ENCODE measurements at places on chromosomes 7 and 10.

DNA sequence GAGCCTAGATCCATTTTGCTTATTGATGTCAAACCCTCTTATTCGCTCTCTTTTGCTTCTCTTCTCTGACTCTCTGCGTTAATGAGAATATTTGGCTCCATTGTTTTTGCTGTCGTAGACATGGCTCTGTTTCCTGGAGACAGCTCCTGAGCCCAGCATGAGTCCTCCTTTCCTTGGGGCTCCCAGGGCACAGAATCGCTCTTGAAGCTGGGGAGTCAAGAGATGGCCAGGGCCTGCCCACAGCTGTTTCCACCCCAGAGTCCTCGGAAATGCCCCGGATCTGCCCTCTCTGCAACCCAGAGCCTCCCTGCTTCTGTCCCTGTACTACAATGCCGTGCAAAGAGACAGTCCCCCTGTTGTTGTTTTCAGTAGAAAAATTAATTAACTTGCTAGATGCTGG lies 566.7 kb upstream of the FOXK1 start:
- no peak for DNase-seq

DNA sequence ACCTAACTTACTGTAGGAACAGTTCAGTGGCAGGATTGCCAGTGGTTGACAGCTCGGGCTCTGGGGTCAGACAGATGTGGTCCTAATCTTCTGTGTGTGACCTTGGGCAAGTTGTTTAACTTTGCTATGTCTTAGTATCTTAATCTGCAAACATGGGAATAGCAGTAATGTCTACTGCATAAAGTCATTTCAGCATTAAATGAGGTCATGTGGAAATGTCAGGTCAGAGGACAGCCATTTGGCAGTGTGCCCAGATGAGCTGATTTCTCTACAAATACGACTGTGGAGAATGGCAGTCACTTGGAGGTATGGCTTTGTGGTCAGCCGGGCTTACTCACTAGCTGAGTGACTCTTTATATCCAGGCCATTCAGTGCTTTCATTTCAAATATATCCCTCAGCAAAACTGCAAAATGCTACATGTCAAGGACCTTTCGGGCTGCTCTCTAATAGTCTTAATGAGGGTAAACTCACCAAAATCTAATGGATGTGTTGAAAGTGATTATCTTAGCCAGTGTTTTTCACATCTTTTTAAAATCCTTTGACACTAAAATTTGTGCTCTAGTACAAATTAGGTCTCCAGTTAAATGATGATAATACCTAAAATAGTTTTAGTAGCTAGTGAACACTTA lies 171.4 kb downstream of the ST7 start:
- peak; percentile 62 for DNase-seq

DNA sequence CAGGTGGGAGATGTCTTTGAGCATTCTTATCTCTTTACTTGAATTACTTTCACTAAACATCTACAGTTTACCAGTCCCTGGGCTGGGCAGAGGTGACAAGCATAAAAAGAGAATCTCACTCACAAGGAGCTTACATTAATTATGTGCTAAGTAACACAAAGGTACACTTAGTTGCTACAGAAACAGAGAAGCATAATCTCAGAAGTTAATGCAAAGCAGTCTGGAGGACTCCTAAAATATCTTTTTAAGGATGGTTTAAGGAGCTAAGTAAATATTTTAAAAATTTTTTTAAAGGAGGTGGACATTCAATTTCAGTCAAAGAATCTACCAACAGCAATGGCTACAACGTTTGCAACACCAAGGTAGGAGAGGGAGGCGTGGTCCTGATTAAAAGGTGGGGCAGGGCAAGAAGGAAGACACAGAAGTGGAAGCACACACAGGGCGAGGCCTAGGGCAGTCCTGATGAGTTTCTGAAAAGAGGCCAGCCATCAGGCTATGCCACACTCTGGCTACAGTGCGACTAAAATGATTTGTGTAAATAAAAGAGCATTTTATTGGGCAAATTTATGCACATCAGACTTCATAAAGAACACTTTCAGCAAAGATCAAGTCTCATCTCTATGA lies 5.3 kb downstream of the LARP4B start:
- no peak for DNase-seq

GRCh38 chr7:96527133-96527827 lies 182.4 kb downstream of the SEM1 start:
- DNase-seq = no peak

- DNase-seq = no peak
These were observed 1.0 kb downstream of the TNS3 start for GRCh38 chr7:47580811-47581331.

DNA sequence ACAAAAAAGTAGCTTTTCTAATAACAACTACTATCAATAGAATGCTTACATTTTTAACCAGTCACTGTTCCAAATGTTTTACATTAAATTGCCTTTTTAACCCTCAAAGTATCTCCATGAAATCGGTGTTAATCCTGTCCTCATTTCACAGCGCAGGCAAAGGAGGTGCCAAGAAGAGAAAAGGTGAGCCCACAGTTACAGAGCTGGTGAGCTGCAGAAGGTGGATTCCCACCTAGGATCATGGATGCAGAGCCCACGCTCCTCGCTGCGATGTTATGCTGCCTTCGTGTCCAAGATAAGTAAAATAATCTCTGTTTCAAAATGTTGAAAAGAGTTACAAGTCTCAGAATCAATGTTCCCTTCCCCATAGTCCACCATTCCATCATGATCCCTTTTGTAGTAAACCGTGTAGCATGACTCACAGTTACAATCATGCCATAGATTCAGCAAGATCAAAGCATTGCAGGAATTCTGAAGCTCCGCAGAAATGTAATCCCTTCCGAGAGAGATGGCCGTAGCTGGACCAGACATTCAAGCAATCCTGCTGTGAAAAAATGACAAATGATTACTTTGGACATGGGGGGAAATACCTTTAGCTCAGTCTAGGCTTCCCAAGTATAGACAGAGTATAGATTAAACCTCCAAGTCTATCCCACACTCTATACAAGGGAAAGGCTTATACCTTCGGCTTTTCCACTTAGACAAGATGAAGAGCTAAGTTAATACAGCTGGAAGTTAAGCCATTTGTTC lies 394.7 kb upstream of the AKR1E2 start:
- no peak for DNase-seq

- peak; percentile 82 for DNase-seq
These were observed 40.0 kb downstream of the GOLGA7B start for GRCh38 chr10:97889461-97890265.

GRCh38 chr7:1939434-1940401 lies 269.6 kb downstream of the ELFN1 start:
- peak; percentile 68 for DNase-seq

- DNase-seq = no peak
These were observed 1.1 kb downstream of the SP4 start for GRCh38 chr7:21429021-21429420.

DNA sequence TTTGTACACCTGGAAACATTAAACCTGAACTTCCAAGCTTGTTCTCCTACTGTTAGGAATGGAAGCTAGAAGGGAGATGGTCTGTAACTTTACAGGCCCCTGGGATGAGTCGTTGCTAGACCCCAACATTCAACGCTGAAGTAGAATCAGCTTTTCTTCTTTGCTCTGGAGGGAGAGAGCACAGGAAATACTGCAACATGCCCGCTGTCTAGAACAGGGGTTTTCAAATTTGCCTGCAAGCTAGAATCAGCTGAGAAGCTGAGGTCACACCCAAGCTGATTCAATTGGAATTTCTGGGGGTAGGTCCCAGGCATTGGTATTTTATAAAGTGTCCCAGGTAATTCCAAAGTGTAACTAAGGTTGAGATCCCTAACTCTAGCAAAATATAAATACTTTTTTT lies 219.7 kb downstream of the PRPF18 start:
- no peak for DNase-seq

- no peak for DNase-seq
These were observed 11.3 kb downstream of the INPP5F start for GRCh38 chr10:119737039-119737663.
